Suppressor macrophage treated with lipopolysaccharide for 4 hours (primary cell): ENCODE measurements at places on chromosomes 5 and 9.

- DNase-seq = no peak
These were observed 38.6 kb downstream of the B4GALT1 start for GRCh38 chr9:33128570-33128969.

- no peak for DNase-seq
These were observed 16.5 kb downstream of the GAPT start for GRCh38 chr5:58507715-58508114.

DNA sequence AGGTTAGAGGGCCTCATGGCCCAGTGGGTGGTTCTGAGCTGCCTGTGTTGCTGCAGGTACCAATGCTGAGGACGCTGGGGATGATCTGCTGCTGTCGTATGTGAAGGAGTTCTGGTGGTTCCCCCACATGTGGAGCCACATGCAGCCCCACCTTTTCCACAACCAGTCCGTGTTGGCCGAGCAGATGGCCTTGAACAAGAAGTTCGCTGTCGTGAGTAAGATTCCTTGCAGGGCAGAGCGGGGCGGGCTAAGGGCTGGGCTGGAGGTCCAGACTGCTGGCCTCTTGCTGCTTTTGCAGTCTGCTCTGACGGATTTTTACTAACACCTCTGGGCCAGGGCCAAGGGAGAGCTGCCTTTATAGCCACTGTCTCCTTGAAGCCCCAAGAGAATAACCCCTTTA is 26.9 kb downstream of the NDST1 start:
- no peak for DNase-seq

GRCh38 chr5:109823597-109823996 is 133.9 kb downstream of the MAN2A1 start:
- DNase-seq = no peak

- DNase-seq = no peak
These were observed 64.4 kb downstream of the NUDT12 start for GRCh38 chr5:103498211-103498610.

DNA sequence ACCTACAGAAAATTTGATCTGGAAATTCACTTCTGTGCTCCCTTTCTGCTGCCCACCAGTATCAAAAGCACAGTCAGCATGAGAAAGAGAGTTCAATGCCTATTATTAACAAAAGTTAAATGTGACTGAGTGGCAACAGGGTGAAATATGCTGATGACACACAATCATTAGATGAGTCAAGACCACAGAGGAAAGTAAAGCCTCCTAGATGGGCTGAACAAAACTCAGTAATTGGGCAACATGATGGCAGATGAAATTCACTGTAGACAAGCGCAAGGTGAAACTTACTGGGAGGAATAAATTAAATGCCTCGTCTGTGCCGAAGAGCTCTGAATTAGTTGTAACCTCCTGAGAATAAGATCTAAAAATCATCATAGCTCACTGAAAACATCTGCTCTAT is 752.8 kb downstream of the IRX1 start:
- DNase-seq = no peak

DNA sequence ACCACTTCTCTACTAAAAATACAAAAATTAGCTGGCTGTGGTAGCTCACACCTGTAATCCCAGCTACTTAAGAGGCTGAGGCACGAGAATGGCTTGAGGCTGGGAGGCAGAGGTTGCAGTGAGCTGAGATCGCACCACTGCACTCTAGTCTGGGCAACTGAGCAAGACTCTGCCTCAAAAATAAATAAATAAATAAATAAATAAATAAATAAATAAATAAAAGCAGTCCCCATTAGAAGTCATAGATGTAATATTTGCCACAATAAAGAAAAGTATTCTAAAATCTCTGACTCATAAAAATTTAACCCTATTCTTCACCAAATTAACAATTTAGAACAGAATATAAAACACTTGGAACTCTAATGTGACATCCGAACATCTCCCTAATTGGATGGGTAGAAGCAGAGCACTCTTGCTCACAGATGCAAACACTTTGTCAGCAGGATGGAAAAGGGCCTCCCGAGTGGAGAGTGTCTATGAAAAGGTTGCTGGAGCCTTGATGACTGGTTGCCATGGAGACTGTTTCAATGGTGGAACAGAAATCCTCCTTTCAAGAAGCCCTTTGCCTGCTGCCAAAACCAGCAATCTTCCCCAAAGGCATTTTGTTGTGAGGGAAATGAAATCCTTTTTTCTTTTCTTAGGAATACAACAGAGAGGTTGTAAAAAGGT is 38.9 kb upstream of the TRAF1 start:
- DNase-seq = no peak

DNA sequence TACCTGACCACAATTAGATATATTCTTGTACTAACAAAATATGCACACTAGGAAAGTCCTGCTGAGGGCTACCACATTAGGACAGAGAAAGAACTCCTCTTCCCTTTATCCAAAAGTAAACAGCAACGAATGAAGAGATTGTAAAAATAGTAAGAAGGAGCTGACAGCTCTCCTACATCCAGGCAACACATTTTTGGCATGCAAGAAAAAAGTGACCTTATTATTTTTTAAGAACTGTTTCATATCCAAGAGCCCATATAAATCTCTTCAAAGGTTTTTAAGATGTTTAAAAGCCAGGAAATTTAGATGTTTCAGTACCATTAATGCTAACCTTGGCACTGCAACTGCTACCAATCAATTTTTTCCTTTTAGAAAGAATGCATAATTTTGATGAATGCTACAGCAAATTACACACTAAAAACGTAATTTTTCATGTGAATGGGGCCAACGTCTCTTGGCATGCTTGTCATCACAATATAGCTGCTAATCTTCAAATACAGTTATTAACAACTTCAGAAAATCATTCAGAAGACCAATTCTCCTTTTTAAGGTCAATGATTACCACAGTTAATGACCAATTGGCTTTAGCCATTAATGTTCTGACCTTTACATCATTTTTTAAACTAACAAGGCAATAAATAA is 132.0 kb downstream of the FBXL17 start:
- DNase-seq = no peak

- DNase-seq = no peak
These were observed 50.4 kb upstream of the ALDH1B1 start for GRCh38 chr9:38342096-38342495.

GRCh38 chr5:174155706-174156105 is 110.2 kb downstream of the NSG2 start:
- DNase-seq = no peak

- DNase-seq = no peak
These were observed 54.6 kb downstream of the FGF10 start for GRCh38 chr5:44334622-44335021.

- peak; percentile 1 for DNase-seq
These were observed 5.1 kb downstream of the BHMT2 start for GRCh38 chr5:79074641-79075040.

GRCh38 chr5:89128092-89128491 is 245.1 kb upstream of the MEF2C start:
- DNase-seq = peak; percentile 51
